Kidney (tissue), 22 donors: ENCODE measurements at places on chromosomes 4 and X. TPM values are rescaled to one million over a fixed set of nuclear protein-coding genes. Genes with fewer than 3 reads are reported as not detected.

DNA sequence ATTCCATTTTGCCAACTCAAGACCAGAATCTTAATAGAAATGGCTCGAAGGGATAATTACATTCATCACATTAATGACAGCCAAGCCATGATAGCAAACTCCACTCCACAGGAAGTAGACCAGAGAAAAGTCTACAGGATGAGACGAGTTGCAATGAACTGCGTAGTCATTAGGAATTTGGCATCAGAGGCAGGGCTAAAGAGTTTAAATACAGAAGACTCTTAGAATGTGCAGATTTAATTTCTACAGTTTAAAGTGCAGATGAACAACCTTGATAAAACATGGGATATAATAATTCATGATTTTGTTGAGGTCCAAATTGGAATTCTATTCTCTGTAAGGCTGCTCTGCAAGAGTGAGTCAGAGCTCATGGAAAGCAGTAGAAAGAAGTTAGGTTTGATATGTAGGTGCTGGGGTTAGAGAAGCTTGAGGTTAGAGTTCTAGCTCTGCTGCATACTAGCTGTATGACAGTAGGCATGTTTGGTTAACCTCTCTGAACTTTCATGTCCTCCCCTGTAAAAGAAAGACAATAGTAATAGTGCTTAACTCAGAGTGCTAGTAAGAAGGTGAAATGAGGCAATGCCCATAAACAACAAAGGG lies 32.2 kb downstream of the LNX1 start:
- no peak for DNase-seq

DNA sequence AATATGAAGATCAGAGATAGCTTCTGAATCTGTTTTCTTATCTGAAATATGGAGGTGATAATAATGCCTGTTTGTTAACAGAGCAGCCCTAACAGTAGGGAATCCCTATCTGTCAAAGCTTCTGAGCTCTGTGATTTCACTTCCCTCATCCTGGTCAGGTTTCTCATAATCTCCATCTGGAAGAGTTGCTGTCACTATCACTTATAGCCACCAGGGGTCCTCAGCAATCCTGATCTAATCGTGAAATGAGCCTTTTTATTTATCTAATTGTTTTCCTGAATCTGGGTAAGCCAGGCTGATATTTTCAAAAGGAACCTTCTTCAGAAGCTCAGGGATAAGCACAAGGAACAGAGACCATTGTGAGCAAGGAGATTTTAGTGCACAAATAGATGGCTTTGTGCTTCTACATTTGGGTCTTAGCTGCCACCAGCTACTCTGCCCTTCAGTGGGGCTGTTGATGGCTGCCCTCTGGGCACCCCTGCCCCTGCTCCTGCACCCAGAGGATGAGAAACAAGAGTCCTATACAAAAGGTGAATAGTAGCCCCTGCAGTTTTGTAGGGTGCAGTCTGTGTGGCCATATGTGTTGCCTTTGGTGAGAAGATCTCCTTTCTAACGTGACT lies 196.4 kb upstream of the RADX start:
- peak; percentile 27 for DNase-seq

DNA sequence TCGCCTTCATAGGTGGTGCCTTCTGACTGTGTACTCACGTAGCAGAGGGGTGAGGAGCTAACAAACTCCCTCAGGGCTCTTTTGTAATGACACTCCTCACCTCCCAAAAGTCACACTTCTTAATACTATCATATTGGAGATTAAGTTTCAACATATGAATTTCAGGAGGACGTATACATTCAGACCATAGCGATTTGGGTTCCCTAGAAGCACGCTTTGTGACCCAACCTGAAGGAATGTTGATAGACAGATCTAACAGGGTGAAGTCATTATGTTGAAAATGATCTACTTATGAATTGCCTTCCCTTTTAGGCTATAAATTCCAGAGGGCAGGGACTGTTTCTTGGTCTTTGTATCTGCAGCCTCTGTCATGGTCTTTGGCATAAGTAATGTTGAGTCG lies 3.2 kb upstream of the KLHL34 start:
- DNase-seq = no peak

DNA sequence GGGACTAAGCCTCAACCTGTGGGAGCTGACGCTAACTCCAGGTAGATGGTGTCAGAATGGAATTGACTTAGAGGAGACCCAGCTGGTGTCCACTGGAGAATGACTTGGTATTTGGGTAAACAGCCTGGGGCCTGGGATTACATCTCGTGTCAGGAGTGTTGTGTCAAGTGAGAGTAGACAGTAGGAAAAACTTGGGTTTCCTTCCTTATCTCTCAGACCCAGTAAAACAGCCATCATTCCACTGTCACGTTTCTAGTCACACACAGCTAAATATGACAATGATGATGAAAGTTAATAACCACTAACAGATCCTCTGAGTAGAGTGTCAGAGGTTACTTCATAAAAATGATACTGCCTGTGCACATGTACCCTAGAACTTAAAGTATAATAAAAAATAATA lies 13.8 kb downstream of the ZNF674 start:
- no peak for DNase-seq

Gene TMEM187
- 12.4 TPM for polyA plus RNA-seq

Gene SYTL5
- polyA plus RNA-seq = 0.65 TPM

DNA sequence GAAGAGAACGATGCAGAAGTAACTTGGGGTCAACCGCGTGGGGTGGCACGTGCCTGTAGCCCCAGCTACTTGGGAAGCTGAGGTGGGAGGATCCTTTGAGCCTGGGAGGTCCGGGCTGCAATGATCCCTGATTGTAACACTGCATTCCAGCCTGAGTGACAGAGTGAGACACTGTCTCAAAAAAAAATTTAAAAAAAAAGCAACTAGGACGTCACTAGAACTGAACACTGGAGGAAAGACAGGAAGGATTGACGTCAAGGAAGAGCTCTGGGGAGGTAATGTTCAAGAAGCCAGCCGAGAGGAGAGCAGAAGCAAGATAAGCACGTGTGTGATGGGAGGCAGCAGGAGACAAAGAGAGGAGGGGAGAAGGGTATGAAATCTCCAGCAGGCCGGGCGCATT lies 28.7 kb downstream of the S100G start:
- DNase-seq = no peak

Gene MAGT1
- polyA plus RNA-seq = 36.5 TPM

DNA sequence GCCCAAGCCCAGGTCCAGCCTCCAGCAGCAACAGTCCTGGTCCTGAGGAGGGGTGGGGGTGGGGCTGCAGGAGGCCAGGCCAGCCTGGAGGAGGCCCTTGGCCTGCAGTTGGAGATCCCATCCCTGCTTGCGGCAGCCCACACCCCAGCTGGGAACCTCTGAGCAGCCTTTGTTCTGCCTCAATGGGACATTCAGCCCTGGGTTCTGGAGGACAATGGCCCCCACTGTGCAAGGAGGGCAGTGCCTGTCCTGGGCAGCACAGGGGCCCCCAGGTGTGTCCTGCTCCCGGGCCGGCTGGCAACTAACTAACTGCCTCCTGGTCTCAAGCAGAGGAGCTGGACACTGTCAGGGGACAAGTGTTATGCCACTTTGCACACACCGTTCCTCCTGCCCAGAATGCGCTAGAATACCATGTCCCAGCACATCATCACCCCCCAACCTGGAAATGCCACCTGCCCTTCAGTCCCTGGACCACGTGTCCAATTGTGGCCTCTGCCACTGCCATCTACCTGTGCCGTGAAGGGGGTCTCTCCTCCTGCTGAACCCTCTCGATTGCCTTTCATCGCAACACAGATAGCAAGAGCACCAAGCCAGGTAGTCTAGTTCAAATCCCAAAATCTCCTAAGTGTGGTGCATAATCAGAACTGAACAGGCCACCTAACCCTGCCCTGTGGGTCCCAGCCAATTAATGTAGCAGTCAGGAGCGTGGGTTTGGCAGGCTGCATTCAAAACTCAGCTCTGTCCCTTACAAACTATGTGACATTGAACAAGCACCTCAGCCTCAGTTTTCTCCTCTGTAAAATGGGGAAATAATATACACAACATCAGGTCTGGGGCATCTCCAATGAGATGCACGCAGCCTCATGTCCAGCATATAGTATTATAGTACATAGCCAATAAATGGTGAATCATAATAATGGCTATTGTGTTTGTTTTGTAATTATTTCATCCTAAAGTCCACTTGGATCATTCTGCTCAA lies 8.8 kb downstream of the PPP2R2C start:
- DNase-seq = no peak

Gene GRIA2
- polyA plus RNA-seq = 0.80 TPM

Gene CCKAR
- polyA plus RNA-seq = 0.22 TPM

GRCh38 chrX:40086569-40087335 lies 11.0 kb downstream of the BCOR start:
- peak; percentile 83 for DNase-seq

Gene FGF2
- polyA plus RNA-seq = 2.3 TPM

Gene GLRA2
- not detected for polyA plus RNA-seq

DNA sequence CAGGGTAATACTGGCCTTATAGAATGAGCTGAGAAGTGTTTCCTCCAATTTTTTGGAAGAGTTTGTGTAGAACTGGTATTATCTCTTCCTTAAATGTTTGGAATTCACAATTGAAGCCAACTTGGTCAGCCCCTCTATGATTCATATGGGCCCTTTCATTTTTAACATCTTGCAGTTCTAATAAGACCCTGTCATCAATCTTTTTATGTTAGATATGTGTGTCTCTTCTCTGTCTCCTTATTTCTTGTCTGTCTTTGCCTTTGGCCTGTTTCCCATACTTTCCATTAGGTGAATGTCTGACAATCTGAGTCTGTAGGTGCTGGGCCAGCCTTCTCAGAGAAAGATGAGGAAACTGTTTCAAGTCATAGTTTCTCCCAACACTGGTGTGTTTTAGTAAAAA lies 88.7 kb downstream of the SLC16A2 start:
- no peak for DNase-seq

GRCh38 chr4:39232100-39232499 lies 49.8 kb downstream of the WDR19 start:
- DNase-seq = no peak

DNA sequence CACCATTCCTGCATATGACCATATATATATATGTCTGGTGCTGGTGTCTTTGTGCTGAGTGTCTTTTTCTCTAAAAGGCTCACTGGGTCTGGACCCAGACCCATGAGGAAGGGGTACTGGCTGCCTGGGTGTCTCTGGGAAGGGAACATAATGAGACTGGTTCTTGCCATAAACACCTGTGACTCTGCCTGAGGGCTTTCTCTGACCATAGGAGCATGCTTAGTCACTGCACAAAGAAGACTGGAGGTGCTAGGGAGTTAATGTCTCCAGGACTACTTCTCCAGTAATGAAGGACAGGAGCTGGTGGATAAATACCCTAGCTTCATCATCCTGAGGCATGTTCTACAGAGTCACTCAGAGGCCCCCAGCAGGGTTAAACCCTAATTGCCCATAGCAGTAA lies 47.1 kb upstream of the CASK start:
- DNase-seq = no peak

GRCh38 chr4:76762137-76763130 lies 135.5 kb downstream of the SOWAHB start:
- DNase-seq = no peak

- no peak for DNase-seq
Measured at GRCh38 chr4:94363136-94363655, 20.6 kb upstream of the HPGDS start.

GRCh38 chr4:4289941-4290850 lies at the start of the genes LYAR and ZBTB49:
Gene LYAR, minus strand, starts transcription at chr4:4290154. Its CDS starts 6,412 bp downstream, at chr4:4283742.
Gene ZBTB49, plus strand, starts transcription at chr4:4290251. Its CDS starts 9,695 bp downstream, at chr4:4299946.
- DNase-seq = peak; percentile 97

DNA sequence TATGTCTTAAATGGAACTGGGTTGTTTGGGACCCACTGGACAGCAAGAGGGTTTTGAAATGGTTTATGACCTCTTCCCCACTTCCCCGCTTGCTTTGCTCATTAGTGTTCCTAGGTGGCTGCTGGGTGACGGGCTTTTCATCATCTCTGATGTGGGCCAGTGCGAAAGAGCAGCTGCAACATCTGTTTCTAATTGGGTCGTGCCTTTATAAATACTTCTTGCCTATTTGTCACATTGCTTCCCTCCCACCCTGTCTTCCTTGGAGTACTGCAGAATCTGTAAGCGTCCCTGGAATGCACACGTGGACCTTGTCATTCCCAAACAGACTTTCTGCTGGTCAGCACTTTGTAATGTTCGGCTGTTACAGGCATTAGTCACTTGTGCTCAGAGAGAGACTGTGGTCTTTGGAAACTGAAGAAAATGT lies 35.2 kb downstream of the SEPTIN11 start:
- DNase-seq = peak; percentile 86

DNA sequence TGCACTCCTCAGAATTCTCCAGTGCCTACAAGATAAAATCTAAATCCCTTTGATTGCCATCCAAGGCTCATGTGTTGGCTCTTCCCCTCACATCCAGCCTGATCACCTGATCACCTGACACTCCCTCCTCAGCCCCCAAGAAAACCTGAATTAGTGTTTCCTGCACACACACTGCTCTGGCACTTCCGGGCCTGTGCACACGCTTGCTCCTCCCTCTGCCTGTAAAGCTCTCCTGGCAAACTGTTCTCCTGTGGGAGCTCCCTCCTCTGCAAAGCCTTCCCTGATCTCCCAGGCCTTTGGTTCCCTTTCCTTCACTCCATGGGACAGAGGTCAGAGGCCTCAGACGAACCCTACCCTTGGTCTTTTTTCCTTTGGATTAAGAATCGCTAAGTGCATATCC lies 19.9 kb downstream of the PHKA2 start:
- DNase-seq = peak; percentile 14

DNA sequence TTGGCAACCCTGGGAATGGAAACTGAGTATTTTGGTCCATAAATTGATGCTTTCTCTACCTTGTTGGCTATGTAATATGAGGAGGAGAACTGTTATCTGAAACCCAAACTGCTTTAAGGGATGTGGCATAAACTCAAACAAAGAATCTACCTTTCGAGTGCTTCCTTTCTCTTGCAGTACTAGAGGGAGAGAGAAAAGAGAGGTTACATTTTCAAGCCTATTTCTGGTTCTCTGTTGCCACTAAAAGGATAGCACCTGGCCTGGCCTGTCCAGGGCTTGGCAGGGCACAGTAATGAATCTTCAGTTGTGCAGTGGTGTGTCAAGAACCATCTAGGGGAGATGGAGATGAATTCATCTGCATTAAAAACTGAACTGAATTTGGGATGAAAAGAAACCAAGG lies 308.6 kb downstream of the PTTG2 start:
- DNase-seq = no peak

- DNase-seq = no peak
Measured at GRCh38 chr4:22483551-22483981, 32.3 kb downstream of the ADGRA3 start.

Gene NSUN7
- polyA plus RNA-seq = 4.1 TPM

Gene MAGEB1
- polyA plus RNA-seq = not detected

Gene DUSP21
- polyA plus RNA-seq = not detected

DNA sequence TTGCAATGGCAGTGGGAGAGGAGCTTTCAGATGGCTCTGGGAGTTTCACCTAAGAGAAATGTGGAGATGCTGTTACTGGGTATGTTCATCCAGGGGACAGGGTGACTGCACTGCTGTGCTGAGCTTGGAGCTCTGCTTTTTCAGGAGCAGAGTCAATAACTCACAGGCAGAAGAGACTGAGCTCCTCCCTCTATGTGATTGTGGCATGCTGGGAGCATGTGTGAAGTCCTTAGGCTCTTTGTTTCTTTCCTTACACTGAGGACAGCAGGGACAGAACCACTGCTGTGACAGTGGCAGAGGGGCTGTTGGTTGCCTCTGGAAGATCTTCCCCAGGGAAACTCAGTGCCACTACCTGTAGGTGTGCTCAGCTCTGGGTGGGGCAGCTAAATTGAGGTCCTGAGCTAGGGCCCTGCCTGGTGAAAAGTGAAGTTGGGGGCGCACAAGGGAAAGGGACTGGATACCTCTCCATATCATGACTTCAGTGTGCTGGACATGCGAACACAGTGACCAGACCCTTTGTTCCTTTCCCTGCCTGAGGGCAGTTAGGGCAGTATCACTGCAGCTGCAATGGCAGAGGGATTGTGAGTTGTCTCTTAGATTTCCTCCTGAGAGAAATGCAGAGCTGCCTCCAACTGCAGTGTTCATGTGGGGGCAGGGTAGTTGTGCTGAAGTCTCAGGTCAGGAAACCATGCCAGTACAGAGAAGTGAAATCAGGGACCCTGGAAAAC lies 156.7 kb downstream of the TENT5D start:
- no peak for DNase-seq

- no peak for DNase-seq
Measured at GRCh38 chr4:129532573-129532972, 436.6 kb downstream of the C4orf33 start.
